Neural crest cell (in vitro differentiated cells): ENCODE measurements at places on chromosomes 3 and 15.

- no peak for DNase-seq
Measured at GRCh38 chr15:89299896-89300295, 34.7 kb downstream of the POLG start.

GRCh38 chr3:87949879-87950208, 109.0 kb downstream of the CGGBP1 start:
- DNase-seq = no peak

- no peak for DNase-seq
Measured at GRCh38 chr3:58617338-58617761, 40.2 kb upstream of the FAM107A start.

GRCh38 chr3:29606416-29606815, 325.5 kb downstream of the RBMS3 start:
- DNase-seq = no peak

- DNase-seq = no peak
Measured at GRCh38 chr3:12303993-12304392, 15.1 kb downstream of the PPARG start.

GRCh38 chr3:197482001-197482400, 73.8 kb downstream of the BDH1 start:
- no peak for DNase-seq

DNA sequence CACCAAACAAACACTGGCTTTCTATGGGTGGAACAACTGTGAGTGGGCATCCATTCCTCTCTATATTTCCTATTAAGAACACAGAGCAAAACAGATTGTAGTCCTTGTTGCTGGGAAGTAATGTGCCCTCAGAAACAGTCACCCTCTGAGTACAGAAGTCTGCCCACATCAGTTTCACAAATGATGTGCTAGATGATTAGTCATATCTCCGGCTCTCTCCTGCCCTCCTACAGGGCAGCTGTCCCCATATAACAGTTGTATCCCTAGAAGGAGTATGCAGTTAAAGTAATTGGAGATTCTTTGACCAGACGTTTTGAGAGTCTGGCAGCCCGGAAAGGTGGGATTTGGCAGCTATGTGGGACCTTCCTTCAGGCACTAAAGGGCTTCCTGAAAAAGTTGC, 159.9 kb downstream of the APBA2 start:
- no peak for DNase-seq

GRCh38 chr3:83438188-83438587, 1520.6 kb upstream of the CADM2 start:
- DNase-seq = no peak

DNA sequence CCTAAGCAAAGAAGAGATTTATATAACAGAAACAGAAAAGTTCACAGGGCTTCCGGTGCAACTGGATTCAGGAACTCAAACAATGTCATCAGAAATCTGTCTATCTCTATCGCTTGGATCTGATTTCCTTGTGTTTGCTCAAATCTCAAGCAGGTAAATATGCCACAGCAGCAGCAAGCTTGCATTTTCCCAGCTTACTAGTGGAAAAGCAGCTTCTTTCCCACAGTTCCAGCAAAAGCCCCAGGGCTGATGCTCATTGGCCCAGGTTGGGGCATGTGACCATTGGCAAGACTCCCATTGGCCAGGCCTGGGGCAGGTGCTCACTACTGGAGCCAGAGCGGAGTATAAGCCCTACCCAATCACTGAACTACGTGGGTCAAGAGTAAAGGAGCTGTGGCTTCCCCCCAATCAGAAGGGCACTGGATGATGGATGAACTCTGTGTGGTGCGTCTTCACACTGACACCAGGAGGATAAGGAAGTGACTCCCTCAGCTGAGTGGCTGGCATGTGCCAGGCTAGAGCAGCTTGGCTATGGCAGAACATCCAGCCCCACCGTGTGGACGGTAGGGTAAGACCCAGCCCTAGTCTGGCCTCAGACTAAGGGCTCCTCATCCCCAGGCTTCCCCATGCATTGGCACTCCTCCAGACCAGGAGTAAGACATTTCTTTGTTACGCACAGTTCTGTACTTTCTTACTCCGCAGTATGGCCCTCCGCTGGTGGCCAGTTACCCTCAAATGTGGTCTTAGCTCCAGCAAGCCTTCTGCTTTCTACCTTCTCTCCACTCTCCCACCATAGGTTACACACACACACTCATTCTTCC, 13.1 kb upstream of the VIPR1 start:
- no peak for DNase-seq

GRCh38 chr15:63339836-63340235, 41.8 kb downstream of the CA12 start:
- DNase-seq = no peak

GRCh38 chr15:90382320-90382719, 5.7 kb upstream of the IQGAP1 start:
- no peak for DNase-seq

DNA sequence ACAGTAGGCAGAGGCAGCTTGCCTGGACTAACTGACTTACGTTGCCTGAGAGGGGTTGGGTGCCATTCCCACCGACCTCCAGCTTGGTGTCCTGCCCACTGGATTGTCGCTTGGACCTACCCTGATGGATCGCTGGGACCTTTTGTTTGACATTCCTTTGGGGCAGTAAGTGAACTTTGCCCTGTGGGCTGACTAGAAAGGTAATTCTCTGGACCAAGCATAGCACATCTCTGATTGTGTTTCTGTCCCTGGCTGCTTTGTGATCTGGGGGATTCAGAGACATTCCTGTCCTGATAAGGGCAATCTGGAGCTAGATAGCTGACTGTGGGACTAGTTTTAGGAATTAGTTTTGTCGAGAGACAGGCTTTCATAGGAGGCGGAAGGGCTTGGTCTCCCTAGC, 19.5 kb upstream of the IFT57 start:
- DNase-seq = no peak

- DNase-seq = no peak
Measured at GRCh38 chr3:26590919-26591484, 31.6 kb upstream of the LRRC3B start.

DNA sequence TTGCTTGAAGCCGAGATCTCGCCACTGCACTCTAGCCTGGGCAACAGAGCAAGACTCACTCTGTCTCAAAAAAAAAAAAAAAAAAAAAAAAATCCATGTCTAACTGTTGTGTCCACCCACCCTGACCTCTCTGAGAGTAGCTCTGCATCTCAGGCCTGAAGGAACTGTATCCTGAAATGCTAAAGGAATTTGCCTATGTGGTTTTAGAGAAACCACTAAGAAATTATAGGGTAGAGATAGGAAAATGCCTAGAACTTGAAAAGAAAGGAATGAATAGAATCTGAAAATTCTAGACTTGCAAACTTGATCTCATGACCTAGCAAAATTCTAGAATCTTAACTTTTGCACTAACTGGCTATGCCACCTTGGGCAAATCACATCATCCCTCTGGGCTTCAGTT, 217.5 kb upstream of the ROPN1 start:
- no peak for DNase-seq

GRCh38 chr3:170189398-170190256, 8.1 kb upstream of the PHC3 start:
- no peak for DNase-seq

DNA sequence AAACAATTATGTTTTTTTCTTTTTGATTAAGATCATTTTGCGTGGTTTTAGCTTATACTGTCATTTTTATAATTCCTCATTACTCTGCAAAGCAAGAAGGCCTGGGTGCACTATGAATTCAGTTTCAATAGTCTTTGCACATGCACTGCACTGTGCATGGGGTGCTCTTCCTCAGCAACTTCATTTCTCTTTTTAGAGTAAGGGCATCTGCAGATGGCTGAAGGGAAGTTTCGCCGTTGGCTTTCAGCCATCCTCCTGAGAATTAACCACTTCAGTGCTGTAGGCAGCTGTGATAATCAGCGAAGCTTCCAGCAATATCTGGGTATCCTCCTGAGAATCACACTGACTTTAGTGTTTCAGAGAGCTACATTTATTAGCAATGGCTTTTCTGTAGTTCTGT, 284.8 kb downstream of the GBE1 start:
- DNase-seq = no peak

- DNase-seq = no peak
Measured at GRCh38 chr15:100653608-100654007, 51.2 kb downstream of the ASB7 start.

DNA sequence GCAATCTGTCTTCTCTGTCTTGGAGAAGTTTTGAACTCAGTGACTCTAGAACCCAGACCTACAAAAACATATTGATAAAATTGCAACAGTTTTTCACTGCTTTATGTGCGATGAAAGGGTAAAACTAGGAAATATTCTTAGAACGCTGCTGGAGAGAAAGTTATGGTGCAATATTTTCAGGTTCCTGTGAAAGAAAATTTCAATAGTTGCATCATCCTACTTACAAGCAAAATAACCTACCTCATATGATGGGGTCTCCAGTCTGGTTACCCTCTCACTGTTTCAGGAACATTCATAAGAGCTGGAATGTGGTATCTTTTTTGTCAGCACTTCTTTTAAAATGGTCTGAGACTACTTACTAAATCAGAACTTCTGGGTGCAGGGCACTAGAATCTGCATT, 27.1 kb downstream of the GATM start:
- no peak for DNase-seq
